ENCODE measurements at places on chromosomes 7 and 10.

DNA sequence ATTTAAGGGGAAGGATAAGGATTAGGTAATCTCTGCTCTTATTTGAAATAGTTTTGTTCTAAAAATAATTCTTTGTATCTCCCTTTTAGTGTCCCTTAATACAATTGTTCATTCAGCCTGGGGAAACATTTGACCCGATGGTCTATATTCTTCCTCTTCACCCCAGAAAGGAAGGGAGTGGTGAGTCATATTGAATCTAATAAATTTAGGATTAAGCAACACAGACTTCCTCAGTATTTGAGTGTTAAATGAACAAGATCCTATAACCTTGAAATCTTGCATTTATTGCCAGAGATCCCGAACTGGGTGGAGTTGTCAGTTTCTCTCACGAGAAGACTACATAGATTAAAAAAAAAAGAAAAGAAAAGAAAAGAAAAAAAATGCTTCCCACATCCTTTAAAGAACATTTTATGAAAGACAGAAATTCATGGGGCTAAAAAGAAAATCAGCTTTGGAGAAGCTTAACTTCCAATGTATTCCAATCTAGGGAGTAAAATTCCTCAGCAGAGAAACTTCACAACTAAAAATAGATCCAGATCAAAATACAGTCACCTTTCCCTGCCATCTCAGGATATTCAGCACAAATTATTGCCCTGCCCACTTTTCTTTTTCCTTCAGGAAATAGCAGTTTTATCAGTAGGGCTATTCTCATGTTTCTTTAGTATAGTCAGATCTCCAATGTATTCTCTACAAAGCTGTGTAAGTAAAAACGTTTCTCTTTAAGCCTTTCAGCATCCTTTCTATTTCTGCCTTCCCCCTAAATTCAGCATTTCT, 82.2 kb downstream of the SEMA3D start:
- no peak for DNase-seq

DNA sequence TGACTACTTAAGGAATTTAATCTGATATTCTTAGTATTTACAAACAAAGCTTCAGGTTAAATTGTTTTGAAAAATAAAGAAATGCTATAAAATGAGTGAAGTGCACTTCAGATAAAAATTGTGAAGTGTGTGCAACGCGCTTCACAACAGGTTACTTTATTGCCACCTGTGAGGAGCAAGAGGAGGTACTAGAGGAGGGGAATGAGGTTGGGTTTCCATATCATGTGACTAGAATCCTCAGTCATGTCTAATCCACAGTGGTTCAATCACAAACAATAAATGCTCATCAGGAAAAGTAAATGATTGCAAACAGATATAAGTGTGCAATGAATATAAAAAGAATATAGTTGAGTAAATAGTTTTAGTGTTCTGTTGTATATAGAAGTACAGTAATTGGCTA, 34.5 kb upstream of the CD36 start:
- no peak for DNase-seq

DNA sequence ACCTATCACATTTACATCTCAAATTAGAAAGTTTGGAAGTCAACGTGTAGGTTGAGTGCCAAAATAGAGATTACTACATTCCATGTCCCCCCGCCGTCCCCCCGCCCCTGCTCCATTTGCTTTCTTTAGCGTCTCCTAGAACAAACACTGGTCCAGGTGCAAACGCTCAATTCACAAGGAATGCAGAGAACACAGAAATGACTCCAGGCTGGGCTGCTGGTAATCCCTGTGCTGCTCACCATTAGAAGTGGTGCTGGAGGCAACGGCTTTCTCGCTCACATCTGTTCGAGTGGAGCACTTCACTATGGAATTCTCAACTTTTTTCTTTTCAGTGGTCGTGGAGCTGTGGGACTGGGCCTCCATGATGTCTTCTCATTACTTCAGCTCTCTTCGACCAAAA, 14.1 kb downstream of the GLI3 start:
- no peak for DNase-seq

GRCh38 chr10:12529976-12530375, 180.6 kb downstream of the CAMK1D start:
- DNase-seq: no peak

- no peak for DNase-seq
These were observed 3.1 kb upstream of the MACC1 start for GRCh38 chr7:20220293-20220761.

Data from 8988T (cell line).